K562 (cell line): ENCODE measurements at places on chromosomes 11 and 22. TPM values are rescaled to one million over a fixed set of nuclear protein-coding genes. Genes with fewer than 3 reads are reported as not detected.

The CYP2D6 gene
- 0.18 and 0.20 TPM in 2 replicates for total RNA-seq

The ANO9 gene
- 9.3 and 14.5 TPM in 2 replicates for total RNA-seq

DNA sequence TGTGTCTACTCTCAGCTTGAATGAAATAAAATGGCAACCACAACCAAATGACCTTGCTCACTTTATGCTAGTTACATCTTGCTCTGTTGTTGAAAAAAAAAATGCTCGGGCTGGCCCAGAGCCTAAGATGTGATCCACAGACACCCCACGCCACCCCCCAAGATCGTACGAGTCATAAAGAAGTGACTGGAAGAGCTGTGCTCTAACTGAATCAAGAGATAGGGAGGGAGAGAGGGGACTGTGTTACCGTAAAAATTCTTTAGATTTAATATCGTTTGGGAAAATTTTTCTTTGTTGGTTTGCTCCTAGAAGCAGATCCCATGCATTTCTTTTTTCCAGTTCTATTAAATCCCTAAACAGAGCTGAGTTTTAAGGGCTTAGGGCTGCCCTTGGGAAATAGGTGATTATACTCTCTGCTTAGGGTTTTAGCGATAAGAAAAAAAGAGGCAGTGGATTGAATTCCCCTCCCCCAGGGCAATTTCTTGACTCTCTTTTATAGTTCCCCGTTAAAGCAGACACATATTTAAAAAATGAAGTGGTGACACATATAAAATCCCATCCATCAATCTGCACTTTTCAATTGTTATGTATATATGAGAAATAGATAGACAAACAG lies 14.5 kb downstream of the MAML2 start:
- peak overlapping the region; percentile 79 for H3K27ac ChIP-seq
- H3K4me3 ChIP-seq, result peak overlapping the region; percentile 17; the same call in 1 of the 2 replicates
- DNase-seq, result peak; percentile 81
- H3K4me1 ChIP-seq, result peaks cover 71% of the 10 kb centered on the region
- H3K36me3 ChIP-seq, result no peaks in the 10 kb centered on the region

- H3K27me3 ChIP-seq, result peaks cover 31% of the 10 kb centered on the region
- no peaks in the 10 kb centered on the region for H3K4me1 ChIP-seq
- H3K4me3 ChIP-seq, result no peak overlapping the region
- no peak for DNase-seq
- H3K27ac ChIP-seq, result no peak overlapping the region
These were observed 14.6 kb upstream of the POLD3 start for GRCh38 chr11:74577624-74578396.

DNA sequence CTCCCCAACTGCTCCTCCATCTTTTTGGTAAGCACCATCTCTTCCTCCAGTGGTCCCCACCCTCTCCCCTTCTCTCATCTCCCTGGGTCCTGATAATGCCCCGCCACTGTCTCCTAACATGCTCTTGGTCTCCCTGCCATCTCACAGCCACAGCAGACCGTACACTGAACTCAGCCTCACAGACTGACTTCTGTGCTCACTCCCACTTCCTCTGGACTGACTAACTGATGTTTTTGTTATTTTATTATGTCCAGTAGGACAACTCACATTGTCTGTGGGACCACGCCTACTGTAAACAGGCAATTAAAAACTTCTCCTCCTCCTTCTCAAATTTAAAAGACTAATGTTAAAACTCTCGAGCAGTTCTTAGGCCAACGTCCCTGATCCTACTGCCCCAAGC lies 2.6 kb upstream of the GNAZ start:
- no peaks in the 10 kb centered on the region for H3K36me3 ChIP-seq
- H3K4me1 ChIP-seq, result peaks cover 22% of the 10 kb centered on the region
- H3K27ac ChIP-seq, result no peak overlapping the region
- H3K4me3 ChIP-seq, result no peak overlapping the region

GRCh38 chr11:5938603-5938965 lies 3.5 kb upstream of the OR56A3 start:
- DNase-seq, result no peak
- no peak overlapping the region for H3K4me3 ChIP-seq
- H3K36me3 ChIP-seq, result no peaks in the 10 kb centered on the region
- peaks cover 42% of the 10 kb centered on the region for H3K27me3 ChIP-seq
- no peak overlapping the region for H3K27ac ChIP-seq
- H3K4me1 ChIP-seq, result no peaks in the 10 kb centered on the region

DNA sequence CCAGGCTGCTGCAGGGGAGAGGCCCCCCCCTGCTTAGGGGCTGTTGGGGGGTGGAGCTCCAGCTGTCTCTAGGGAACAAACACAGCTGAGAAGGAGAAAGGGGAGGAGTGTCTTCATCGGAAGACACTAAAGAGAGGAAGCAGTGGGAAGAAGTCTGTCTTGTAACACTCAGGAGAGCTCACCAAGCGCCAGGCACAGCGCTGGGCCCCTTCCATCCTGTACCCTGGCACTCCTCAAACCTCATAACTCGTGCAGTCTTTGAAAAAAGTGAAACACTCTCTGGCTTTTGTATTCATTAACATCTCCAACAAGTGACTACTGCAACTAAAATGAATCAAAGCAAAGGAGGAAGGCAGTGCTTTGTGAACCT lies 67.4 kb upstream of the PRDM11 start:
- DNase-seq, result no peak
- no peaks in the 10 kb centered on the region for H3K4me1 ChIP-seq
- no peak overlapping the region for H3K27ac ChIP-seq

DNA sequence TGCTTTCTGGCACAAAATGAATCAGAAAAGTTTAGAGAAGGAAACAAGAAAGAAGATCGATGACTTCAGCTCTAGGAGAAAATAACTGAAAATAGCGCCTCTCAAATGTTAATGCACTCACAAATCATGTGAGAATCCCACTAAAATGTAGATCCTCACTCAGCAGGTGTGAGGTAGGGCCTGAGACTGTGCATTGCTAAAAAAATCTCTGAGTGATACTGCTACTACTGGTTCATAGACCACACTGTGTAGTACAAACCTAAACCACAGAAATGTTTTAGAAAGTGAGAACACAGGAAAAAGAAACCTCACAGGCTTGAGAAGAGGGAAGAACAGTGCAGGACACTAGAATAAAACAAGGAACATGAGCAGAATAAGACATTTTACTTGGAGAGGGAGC lies 2.0 kb downstream of the OR8D4 start:
- no peak overlapping the region for H3K27ac ChIP-seq
- no peak overlapping the region for H3K4me3 ChIP-seq
- no peaks in the 10 kb centered on the region for H3K4me1 ChIP-seq
- H3K27me3 ChIP-seq, result no peaks in the 10 kb centered on the region
- H3K36me3 ChIP-seq, result no peaks in the 10 kb centered on the region

The MFNG gene
- 0.73 and 0.89 TPM in 2 replicates for total RNA-seq

DNA sequence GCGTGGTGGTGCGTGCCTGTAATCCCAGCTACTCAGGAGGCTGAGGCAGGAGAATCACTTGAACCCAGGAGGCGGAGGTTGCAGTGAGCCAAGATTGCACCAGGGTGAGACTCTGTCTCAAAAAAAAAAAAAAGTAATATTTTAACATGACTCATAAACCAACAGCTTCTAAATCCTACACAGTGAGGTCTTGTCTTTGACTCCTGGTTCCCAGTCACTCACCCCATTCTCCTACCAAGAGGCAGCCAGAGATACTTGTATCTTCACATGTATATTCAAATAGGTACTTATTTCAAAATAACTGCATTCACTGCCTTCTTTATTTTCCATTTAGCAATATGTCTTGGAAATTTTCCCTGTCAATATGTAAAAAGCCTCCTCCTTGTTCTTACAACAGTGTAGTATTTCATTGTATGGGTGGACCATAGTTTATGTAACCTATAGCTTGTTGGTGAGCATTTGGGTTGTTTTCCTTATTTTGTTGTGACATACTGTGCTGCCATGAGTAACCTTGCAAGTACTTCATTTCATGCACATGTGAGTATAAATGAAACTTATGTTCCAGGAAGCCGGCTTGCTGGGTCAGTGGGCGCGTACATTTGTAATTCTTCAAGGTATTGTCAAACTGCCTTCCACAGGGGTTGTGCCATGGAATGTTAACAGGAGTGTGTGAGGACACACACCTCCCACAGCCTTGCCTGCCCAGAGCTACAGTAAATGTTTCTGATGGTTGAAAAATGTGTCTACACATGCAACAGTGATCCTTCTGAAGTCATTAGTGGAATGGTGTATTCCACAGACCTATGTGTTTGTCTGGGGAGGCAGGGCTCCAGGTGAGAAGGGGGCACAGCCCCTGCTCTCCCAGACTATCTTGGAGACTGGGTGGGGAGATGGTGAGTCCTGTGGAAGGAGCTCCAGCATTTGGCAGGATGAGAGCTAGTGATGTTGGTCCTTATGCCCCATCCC lies 47.9 kb downstream of the OSBP2 start:
- H3K4me3 ChIP-seq, result no peak overlapping the region
- H3K4me1 ChIP-seq, result peaks cover 7% of the 10 kb centered on the region; the same call in 1 of the 2 replicates
- H3K27me3 ChIP-seq, result no peaks in the 10 kb centered on the region
- H3K36me3 ChIP-seq, result no peaks in the 10 kb centered on the region
- no peak for DNase-seq
